Endothelial cell (in vitro differentiated cells): ENCODE measurements at places on chromosomes 7 and 10.

DNA sequence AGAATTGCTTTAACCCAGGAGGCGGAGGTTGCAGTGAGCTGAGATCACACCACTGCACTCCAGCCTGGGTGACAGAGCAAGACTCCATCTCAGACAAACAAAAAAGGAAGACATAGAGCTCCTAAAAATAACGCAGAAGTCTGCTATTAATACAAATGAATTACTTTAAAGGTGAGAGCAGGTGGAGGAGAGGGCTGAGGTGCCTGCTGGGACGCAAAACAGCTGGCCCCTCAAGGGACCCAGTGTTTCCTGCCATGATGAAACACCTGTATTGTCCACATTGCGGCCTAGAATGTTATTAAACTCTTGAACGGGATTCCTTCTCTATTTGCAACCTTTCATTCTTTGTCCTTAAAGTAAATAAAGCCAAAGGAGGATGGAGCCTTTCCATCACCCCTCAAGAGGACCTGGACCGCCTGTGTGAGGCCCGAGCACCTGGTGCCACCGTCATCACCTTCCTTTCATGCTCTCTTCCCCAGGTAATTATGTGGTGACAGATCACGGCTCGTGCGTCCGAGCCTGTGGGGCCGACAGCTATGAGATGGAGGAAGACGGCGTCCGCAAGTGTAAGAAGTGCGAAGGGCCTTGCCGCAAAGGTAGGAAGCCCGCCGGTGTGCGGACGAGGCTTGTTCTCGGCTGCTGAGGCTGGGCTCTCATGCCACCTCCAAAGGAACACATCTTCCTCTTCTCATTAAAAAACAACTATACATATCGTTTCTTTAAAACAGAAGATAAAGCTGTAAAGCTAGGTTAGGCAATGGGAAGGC is 136.7 kb downstream of the EGFR start:
- DNase-seq: no peak

- no peak for DNase-seq
These were observed 46.4 kb upstream of the MKRN1 start for GRCh38 chr7:140525743-140526142.

DNA sequence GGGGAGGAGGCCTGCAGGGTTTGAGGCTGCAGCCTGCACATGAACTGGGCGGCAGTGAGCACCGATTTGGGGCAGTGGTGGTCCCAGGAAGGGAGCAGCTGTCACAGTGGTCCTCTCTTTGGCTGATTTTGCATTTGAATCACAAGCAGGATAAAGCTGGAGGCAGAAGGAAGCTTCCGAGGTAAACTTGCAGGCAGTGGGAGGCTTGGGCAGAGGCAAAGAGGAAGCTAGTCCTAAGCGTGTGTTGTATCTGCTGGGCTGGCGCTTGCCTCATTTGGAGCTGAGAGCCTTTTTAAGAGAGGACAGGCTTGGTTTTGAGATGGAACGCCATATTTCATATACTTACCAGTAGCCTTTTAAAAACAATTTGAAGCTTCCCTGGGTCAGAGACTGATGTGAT is 177.2 kb upstream of the PODXL start:
- no peak for DNase-seq

- DNase-seq: no peak
These were observed 3.4 kb downstream of the SCIN start for GRCh38 chr7:12573885-12574284.

DNA sequence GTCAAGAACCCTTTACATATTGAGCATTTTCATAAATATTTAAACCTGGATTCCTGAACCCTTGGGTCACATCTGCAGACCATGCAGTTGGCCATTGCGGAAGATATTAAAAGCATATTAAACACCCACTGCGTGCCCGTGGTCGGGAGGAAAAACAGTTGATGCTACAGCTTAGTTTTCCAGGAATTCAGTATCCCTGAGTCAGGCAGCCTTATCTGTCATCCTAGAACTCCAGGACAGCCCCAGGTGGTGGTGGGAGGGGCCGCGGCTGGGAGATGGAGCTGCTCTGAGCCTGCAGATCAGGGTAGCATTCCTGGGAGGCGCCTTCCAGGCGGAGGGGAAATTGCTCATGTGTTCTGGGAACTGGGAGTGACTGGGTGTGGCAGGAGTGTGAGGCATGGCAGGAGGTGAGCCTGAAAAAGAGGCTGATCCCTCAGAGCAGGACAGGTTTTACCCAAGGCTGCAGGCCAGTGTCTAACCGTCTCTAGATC is 222.9 kb upstream of the SH2B2 start:
- no peak for DNase-seq

- DNase-seq: no peak
These were observed 128.5 kb upstream of the COL1A2 start for GRCh38 chr7:94266238-94266644.

DNA sequence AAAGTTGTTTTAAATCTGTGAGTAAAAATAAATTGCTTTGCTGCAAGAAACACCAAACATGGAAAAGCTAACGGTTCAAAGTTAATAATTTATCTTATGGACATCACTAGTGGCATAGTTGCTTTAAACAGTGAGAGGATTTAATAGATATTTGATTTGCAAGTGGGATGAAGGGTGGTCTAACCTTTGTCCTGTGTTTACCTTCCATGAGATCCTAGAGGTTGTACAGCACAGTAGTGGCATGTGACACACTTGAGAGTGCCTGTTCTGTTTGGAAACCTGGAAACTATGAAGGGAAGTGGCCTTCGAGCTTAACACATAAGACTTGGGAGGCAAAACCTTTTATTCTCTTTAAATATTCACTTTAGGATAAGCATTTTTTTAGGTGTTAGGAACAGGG is 16.0 kb downstream of the EGFR start:
- no peak for DNase-seq

DNA sequence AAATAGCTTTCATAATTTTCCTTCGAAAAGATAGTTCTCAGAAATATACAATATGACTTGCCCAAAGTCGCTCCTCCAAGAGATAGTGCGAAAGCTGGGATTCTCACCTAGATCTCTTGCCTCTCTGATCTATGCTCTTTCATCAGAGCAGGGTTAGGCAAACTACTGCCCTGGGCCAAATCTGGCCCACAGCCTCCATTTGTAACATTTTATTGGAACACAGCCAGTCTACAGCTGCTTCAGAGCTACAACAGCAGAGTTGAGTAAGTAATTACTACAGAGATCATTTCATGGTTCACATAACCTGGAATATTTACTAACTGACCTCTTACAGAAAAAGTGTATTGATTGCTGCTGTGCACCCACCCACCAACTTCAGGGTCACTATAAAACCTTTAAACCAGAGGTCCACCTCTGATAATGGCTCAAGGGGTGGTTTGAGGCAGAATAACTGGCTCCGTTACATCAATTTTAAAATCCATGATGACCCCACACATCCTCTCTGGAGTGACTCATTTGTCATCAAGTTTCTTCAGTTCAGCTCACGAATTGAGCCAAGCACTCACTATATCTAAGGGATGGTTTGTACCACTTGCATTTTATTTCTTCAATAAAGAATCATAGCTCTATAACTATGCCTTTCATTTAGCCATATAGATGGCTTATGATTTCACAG is 1019.0 kb downstream of the XPNPEP1 start:
- DNase-seq: no peak

DNA sequence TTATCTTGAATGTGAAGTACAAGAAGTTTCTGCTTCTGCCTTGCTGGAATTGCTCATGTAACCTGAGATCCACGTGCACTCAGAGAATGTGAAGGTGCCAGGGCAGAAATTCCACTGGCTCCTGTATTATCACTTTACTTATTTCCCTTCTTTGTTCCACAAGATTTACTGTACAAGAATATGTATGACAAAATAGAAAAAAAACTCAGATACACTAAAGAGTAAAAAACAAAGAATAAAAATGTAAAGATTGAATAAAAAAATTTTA is 43.0 kb downstream of the PLCE1 start:
- no peak for DNase-seq

DNA sequence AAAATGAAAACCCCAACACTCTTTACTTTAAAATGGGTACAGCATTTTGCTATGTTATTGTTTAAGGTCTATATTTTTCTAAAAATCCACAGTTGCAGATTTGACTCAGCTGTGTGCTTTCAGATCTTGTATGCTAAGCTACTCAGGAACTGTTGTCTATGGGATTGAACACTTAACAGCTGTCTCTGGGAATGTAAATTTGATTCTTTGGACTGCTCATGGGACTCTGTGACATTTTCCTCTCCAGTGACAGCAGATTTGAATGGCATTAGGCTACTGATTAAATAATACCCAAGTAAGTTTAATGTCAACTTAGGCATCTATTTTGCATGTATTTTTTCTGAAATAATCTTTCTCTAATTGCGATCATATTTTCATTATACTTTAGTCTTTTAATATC is 1.7 kb upstream of the CD36 start:
- no peak for DNase-seq

- DNase-seq: no peak
These were observed 94.0 kb upstream of the FAM180A start for GRCh38 chr7:135842446-135843179.

- DNase-seq: no peak
These were observed 369.8 kb upstream of the SMIM30 start for GRCh38 chr7:113487925-113488731.

- no peak for DNase-seq
These were observed 437.2 kb upstream of the MKI67 start for GRCh38 chr10:128563387-128563786.
